ENCODE measurements at places on chromosomes 3 and 15.

DNA sequence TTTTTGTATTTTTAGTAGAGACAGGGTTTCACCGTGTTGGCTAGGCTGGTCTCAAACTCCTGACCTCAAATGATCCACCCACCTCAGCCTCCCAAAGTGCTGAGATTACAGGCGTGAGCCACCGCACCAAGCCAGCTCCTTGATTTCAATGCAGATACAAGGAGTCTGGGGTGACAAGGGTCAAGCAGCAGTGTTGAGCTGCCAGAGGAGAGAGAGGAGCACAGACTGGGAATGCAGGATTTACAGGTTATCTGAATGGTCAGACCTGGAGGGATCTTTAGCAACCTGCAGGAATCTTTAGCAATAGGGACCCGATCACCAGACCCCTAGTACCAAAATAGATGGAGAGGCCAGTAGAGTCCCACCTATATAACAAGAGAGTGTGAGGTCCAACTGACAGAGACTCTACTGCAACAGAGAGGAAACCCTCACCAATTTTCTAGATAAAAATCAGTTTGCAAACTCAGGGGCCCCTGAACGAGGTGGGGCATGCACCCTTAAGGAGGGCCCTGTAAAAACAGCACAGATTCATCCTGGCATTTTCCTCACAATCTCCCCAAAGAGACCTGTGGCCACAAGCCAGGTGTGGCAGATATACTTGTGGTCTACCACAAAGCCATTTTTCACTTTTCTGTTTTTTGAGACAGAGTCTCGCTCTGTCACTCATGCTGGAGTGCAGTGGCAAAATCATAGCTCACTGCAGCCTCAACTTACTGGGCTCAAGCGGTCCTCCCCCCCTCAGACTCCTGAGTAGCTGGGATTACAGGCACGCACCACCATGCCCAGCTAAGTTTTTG is 10.7 kb upstream of the SHISA5 start:
- no peak for DNase-seq

- no peak for DNase-seq
These were observed 40.0 kb downstream of the TKT start for GRCh38 chr3:53215816-53216215.

DNA sequence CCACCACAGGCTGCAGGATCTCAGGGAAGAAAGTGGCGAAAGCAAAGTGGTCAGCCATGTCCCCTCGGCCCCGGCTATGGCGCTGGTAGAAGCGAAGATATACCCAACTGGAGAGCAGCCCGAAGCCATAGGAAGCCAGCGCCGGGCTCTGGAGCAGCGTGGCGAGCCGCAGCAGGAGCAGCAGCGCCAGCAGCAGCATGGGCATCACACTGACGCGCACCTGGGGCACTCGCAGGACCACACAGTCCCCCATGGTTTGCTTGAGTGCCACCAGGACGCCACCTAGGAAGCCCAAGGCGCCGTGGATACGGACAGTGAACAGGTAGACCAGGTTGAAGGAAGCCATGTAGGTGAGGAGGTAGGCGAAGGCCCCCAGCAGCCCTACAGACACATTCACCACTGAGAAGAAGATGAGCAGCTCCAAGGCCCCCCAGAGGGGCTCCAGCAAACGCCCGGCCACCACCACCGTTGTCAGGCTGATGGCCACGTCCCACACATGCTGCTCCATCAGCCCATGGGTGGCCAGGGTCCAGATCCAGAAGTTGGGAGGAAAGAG is 888 bp downstream of the TMEM115 start:
- DNase-seq: no peak

DNA sequence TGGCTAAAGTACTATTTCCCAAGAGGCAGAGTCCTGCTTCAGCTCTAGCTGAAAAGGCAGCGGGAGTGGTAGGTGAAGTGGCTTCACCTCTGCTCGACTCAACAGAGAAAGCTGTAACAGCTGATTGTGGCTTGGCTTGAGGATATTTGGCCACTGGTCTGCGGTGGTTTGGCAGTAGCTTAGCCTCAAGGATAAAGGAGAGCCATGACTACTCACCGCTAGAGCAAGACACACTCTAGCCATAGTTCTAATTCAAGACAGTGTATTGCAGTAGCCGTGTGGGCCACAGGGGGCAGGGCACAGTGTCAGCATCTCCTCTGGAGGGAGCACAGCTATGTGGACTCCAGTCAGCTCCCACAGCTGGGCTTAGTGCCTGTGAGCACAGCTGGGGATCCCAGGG is 23.5 kb downstream of the TPRG1 start:
- DNase-seq: no peak

DNA sequence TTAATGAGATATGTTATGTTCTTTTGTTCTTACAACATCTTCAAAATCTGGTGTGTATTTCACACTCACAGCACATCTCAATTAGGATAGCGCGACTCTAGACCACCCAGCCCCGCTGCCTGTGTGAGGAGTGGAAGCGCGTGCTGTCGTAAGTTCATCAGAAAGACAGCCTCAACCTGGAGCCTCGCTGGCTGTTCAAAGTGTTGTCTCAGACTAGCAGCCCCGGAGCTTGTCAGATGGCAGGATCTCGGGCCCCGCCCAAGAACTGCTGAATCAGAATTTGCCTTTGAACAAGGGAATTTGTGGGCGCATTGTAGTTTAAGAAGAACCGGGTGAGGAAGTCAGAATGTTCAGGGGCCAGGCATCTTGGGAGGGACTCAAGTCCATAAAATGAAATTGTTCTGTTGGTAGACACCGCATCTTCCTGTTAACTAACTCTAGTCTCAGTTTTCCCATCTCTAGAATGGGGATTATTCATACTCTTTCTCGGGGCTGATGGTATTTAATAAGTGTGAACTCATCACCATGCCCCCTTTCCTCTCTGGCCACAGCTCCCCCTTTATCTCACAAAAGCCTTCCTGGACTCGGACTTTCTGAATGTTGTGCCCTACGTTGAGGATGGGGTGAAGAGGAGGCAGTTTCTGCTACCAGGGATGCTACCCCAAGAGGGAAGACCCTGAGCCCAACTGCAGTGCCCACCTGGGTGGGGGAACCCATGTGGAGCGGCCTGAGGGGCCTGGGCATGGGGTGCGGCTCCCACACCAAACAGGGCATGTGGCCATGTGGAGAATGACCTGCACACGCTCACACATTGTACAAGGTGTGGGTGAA is 40.4 kb downstream of the BHLHE40 start:
- peak; percentile 71 for DNase-seq

DNA sequence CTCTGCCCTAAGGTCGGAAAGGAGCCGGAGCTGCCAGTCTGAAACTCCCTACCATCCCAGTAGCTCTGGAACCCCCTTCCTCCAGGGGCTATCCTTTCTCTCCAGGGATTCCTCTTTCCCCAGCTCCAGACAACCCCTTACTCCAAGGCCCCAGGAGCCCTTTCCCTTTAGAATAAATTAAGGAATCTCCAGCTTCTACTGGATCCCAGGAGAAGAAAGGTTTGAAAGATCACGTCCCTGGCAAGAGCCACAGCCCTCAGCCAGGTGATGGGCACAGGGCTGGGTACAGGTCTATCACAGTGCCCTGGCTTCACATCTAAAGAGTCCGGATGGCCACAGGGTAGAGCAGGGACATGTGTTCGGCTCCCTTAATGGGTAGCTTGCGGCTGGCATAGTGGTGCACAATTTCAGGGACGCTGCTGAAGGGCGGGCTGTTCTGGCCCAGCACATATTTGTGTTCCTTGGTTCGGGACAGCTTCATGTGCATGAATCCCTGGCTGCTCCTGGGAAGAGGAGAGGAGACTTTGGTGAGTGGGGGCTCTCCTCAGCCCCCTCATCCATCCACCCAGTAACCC is 20.0 kb downstream of the SHF start:
- no peak for DNase-seq

GRCh38 chr15:34070003-34070402 is 31.0 kb upstream of the AVEN start:
- DNase-seq: no peak

- no peak for DNase-seq
These were observed 112.1 kb upstream of the THBS1 start for GRCh38 chr15:39468828-39469227.

DNA sequence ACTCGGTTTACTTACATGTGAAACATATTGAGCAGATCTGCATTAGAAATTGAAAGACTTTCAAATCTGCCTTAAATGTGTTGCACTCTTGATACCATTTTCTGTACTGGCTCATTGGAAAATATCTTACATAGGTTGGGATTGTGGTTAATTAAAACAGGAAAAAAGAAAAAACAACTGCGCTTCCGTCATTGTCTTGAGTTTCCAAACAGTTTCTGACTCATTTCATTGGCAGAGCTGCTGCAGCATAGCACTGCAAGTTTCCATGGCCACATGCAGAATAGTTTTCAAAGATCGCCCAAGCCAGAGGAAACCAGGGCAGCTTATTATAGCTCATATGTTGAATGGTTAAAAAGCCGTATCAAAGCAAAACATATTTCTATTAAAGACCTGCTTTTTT is 446.6 kb upstream of the BCHE start:
- DNase-seq: peak; percentile 88

DNA sequence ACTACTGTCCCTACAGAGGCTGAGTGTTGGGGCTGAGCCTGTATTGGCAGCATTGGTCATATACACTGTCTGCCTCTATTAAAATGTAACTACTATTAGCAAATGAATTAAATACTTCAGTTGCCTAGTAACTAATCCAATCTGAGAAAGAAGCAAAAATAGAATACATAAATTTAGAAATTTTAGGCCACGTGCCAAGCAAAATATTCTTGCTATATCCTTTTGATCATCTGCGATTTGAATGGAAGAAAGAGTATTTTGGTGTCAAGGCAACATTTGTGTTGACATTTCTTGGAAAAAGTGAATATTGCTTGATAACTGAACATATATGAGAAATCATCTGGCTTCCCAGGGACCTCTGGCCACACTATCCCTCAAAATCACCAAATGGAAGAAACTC is 148.2 kb upstream of the TOPAZ1 start:
- DNase-seq: no peak

DNA sequence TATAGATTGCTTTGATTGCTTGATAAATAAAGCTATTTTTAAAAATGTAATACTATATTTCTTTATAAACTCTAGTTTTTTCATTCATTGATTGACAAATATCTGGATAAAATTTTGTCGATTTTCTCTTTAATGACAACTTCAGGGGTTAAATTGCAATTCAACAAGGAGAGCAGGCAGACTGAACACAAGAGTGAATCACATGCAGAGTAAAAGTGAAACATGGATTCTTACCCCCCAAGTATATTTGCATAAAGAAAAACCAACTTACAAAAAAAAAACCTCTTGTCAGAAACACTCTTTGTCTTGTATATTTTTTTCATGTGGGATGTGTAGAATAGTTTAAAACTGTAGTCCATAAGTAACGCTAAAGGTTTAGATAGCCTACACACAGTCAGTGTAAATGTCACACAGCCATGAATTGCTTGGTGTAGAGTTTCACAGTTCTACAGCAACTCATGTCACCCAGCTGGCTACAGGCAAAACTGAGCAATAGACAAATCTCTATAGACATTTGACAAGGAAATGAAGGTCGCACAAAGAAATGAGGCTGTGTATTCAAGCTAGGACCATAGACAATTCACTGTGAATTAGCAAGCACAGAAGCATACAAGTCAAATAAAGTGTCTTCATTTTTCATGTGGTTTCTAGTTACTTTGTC is 141.6 kb downstream of the THRB start:
- DNase-seq: no peak

DNA sequence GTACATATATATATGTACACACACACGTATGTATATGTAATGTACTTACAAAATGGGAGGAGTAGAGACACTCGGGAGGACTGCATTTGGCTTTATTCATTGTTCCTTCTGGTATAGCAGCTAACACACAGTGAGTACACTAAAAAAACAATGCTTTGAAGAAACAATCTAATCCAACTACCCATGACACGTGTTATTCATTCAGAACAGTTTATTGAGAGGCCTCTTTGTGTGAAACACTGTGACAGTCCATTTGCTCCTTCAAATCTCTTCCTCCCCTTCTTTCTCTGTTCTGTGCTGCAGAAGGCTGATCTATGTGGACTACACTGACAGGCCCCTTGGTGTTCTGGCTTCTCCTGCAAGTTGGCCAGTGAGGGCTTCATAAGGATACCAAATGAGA is 1075.9 kb upstream of the CFAP20DC start:
- DNase-seq: no peak

- DNase-seq: no peak
These were observed 133.0 kb downstream of the LRRK1 start for GRCh38 chr15:101052031-101052620.

GRCh38 chr15:85421116-85421925 is 40.9 kb downstream of the AKAP13 start:
- no peak for DNase-seq

- no peak for DNase-seq
These were observed 243.4 kb downstream of the PTPRG start for GRCh38 chr3:61804782-61805181.

- no peak for DNase-seq
These were observed 138.4 kb downstream of the TNIK start for GRCh38 chr3:171321559-171322360.

DNA sequence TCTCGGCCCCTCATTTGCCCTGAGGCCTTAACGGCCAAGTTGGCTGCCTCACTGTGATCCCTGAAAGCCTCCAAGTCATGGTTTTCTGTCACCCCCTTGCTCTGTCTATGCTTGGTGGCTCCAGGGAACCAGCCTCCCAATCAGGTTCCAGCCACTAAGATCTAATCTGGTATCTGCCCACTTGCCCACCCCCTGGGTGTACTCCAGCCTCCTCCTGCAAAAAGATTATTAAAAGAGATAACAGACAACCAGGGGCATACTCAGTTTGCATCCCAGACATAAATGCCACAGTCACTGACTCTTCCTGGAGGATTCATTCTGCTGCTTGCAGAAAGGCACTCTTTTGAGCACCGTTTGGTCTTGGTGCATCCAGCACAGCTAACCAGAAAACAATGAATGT is 103.9 kb downstream of the NTRK3 start:
- DNase-seq: no peak

GRCh38 chr15:36499412-36500389 is 79.7 kb upstream of the CDIN1 start:
- DNase-seq: no peak

GRCh38 chr3:134294302-134295280 is 43.9 kb upstream of the RYK start:
- DNase-seq: no peak

GRCh38 chr3:100100425-100100824 is 13.9 kb downstream of the FILIP1L start:
- DNase-seq: no peak

GRCh38 chr3:26556637-26557036 is 65.9 kb upstream of the LRRC3B start:
- no peak for DNase-seq

- DNase-seq: no peak
These were observed 93.0 kb downstream of the NFKBIZ start for GRCh38 chr3:101942356-101942755.
